Esophagus squamous epithelium (tissue), 5 donors: ENCODE measurements at places on chromosomes 4 and X. TPM values are rescaled to one million over a fixed set of nuclear protein-coding genes. Genes with fewer than 3 reads are reported as not detected.

Gene PPARGC1A
- 1.2 TPM for total RNA-seq

DNA sequence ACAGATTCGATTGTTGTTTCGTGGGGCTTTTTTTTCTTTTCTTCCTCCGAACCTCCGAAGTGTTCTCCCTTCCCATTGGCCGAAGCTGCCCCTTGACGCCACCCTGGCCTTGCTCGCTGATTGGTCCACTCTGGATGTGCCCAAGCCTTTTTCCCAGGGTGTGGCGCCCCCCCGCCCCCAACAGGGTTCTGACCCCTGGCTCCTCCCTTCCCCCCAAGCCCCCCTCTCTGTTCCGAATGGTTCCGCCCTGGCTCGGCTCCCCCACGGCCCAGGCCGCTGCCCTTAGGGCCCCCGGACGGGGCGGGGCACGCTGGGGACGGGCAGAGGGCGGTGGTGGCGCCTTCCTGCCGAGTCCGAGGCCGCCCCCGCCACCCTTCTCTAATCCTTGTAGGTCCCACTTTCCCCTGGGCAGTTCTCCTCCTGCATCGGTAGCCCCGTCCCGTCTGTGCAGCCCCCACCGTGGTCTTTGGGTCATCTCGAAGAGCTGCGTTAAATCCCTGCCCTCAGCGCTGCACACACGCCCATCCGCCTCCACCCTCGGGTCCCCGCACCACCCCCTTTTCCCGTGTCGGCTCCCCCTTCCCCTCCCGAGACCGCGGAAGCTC is 25.5 kb downstream of the UTP14A start:
- H3K27ac ChIP-seq = peak overlapping the region; percentile 75
- H3K4me1 ChIP-seq = no peaks in the 10 kb centered on the region
- peak; percentile 46 for DNase-seq
- no peaks in the 10 kb centered on the region for H3K27me3 ChIP-seq
- H3K4me3 ChIP-seq = peak overlapping the region; percentile 55

Gene TREX2
- total RNA-seq = 6.6 TPM

Gene PNMA6F
- total RNA-seq = not detected
